ENCODE measurements at places on chromosomes 16 and 17. TPM values are rescaled to one million over a fixed set of nuclear protein-coding genes. Genes with fewer than 3 reads are reported as not detected.

KRT20 gene
- not detected for total RNA-seq

CCL13 gene
- not detected for total RNA-seq

ZDHHC1 gene
- 7.0 TPM for total RNA-seq

ALOX15B gene
- not detected for total RNA-seq

C17orf50 gene
- total RNA-seq: not detected

DERL2 gene
- 21.5 TPM for total RNA-seq

TP53TG3E gene
- not detected for total RNA-seq

KRT25 gene
- total RNA-seq: not detected

All from G401 (cell line).